ENCODE measurements at places on chromosomes 12 and 14.

DNA sequence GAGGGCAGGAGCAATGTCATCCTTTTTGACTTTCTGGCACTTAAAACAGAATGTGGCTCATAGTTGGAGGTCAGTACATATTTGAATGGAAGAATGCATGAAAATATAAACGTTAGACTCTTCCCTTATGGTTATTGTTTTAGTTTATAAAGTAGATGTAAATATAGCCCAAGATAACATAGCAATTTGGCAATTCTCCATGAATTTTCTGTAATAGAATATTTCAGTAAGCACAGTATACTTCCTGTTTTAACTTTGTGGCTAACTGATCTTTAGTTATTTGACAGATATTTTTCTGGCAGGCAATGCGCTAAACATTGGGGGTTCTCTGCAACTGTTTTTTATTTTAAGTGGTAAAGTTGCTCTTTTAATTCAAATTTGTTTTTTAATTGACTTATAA is 763.0 kb downstream of the NRXN3 start:
- DNase-seq, result no peak

- DNase-seq, result no peak
Measured at GRCh38 chr12:111503116-111503515, 96.0 kb downstream of the ATXN2 start.

- no peak for DNase-seq
Measured at GRCh38 chr12:127567531-127567930, 699.4 kb upstream of the TMEM132C start.

DNA sequence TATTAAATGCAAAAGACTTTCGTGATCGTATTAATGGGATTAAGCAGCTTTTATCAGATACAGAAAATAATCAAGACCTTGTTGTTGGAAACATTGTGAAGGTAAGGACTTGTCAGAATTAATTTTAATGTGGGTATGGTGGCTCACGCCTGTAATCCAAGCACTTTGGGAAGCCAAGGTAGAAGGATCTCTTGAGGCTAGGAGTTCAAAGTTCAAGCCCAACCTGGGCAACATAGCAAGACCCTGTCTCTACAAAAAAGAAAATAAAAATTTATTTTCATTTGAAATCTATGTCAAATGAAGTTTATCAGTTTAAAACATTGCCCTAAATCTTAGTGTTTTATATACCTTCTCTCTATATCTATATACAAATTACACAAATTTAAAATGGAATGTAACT is 17.2 kb upstream of the PRPF39 start:
- DNase-seq, result no peak

GRCh38 chr14:74754157-74754556 is 9.0 kb upstream of the YLPM1 start:
- DNase-seq, result no peak

GRCh38 chr12:62776575-62776974 is 158.4 kb downstream of the PPM1H start:
- no peak for DNase-seq
